ENCODE measurements at places on chromosomes 4 and X.

DNA sequence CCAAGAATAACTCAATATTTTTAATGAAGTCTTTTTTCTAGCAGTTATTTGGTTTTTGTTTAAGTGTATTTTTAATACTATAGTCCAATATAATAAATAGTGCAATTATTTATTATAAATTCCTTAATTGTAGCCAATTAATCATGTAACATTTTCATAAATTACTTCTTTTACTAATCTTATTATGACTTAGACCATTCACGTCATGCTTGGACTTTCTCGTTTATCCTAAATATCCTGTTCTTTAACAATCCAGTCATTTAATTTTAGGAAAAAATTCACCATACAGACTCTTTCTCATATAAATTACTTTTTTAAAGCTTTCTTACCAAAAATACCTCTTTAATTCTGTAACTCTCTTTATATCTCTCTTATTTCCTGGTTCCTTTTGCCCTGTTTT lies 350.1 kb downstream of the AR start:
- DNase-seq = no peak

DNA sequence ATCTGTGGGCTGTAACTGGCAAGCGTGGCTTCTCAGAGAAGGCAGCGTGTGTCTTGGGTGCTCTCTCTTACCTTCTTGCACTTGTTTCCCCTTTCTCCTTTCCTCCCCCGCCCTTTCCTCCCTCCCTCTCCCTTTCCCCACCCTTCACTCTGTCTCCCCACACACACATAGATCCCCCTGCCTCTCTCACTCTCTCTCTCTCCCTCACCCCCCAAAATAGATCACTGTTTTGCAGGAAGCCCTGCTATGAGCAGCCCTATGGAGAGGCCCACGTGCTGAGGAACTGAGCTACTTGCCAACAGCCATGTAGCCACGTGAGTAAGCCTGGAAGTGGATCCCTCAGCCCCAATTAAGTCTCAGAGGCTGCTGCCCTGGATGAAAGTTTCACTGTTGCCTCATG lies 4.3 kb upstream of the PNMA6E start:
- no peak for DNase-seq

- no peak for DNase-seq
Observed at GRCh38 chr4:6126971-6127745, 73.2 kb downstream of the JAKMIP1 start.

GRCh38 chr4:91795947-91796346 lies 507.8 kb upstream of the GRID2 start:
- DNase-seq = no peak

DNA sequence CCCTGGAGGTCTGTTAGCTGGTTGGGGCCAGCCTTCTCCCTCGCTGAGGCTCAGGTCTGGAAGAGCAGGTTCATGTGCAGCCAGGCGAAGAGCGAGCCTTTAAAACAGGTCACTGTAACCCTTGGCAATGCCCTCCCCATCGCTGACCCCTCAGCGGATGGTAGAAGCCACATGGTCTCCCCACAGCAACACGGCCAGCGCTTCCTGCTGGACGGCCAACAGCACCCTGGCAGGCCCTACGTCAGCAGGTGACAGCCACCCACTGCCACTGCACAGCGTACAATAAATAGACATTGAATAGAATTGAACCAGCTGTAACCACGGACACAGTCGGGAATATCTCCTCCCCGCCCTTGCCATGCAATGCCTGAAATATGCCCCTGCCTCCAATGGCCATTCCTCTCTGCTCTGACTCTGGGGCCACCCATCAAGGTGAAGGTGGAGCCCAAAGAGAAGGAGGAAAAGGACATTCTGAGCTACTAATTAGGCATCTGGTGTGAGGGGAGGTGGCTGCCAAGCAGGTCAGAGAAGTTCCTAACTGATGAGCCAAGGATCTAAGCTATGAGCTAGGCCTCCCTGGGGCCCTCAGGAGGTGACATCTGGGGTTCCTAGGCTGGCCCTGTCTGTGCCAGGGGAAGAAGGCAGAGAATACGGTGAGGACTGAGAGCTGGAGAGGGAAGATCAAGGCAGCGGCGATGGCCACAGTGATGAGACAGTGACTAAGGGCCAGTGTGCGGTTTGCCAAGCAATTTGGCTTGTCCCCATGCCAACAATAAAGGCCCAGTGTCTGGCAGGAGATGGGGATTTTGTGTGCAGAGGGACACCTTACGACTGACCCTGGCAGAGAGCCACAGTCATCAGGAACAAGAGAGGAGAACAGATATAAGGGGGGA lies 202.3 kb downstream of the BCOR start:
- no peak for DNase-seq

DNA sequence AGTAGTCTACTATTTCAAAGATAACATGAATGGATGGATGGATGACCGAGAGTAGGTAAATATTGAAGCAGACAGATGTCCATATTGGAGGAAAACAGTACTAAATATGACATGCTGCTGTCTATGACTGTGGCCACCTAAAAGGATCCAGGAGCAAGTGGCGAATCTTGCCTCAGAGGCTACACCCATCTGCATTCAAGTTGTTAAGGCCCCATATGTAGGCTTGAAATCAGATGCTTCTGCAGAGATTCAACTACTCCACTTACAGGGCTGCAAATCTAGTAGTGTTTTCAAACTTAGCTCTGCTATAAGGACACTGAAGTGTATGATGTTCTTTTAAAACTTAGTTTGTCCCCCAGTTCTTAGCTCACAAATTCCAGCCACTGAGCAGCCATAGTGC lies 28.9 kb downstream of the SEPSECS start:
- no peak for DNase-seq

GRCh38 chr4:141142423-141142822 lies 9.2 kb upstream of the RNF150 start:
- no peak for DNase-seq

Data from liver (tissue), 10 donors.